SK-MEL-5 (cell line): ENCODE measurements at places on chromosomes 11 and 22.

DNA sequence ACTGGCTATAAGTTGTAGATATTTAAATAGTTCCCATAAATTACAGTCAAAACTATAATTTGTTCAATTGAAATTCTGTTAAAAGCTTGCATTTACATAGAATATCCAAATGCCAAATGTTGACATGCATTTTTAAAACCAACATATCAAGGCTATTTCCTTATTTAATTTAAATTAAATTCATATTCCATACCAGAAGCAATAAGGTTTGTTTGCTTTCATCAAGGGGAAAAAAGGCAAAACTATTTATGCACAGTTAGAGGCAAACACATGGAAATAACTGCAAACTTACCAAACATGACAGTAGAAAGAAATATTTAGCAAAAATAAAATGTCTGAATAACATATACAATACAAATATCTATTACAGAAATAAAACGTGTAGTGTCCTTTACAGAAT lies 1581.2 kb upstream of the TENM4 start:
- DNase-seq, result no peak

DNA sequence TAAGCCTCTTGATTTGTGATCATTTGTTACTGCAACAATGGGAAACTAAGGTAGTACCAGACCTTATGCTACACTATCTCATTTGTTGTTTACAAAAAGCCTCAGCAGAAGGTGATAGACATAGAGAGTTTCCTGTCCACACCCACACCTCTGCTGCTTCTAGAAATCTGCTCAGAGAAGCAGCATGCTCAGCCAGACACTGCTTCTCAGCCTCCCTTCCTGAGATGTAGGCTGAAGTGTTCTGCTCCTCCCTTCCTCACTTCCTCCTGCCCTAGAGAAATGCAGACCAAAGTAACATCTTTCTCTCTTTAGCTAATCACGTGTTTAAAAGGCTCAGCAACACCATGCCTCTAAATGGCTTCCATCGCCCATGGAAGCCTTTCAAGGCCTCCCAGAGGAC lies 88.4 kb downstream of the SLC1A2 start:
- no peak for DNase-seq

DNA sequence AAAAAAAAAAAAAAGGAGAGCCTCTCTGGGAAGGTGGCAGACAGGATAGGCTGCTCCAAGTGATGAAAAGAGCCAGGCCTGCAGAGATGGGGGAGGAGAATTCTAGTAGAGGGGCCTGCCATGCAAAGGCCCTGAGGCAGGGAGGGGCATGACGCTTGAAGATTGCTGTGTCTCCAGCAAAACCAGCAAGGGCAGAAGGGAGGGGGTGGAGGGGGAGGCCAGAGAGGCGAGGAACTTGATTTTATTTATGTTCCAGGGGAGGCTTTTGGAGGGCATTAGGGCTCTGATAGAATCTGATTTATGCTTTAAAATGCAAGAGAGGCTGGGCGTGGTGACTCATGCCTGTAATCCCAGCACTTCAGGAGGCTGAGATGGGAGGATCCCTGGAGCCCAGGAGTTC lies 16.7 kb upstream of the PACSIN2 start:
- DNase-seq, result no peak

GRCh38 chr22:38014083-38014482 lies 29.7 kb upstream of the SOX10 start:
- DNase-seq, result no peak

DNA sequence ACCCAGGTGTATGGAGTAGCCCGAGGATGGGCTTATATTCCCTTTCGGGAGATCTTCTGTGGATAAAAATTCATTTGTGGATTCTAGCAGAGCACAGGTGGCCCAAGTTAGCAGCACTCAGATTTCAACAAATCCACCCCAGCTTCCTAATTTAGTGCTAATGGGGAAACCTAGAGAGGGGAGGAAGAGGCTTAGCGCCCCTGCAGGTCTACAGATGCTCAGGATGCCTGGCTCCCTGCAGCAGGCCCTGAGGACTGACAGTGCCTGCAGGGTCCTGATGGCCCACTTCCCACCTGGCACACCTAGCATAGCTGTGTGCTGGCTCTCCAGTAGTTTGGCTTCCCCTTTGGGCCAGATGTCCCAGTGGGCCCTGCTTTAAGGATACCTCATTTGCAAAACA lies 6.5 kb downstream of the DGAT2 start:
- DNase-seq, result no peak

- DNase-seq, result no peak
These were observed 4.0 kb downstream of the CRY2 start for GRCh38 chr11:45851228-45851627.

GRCh38 chr11:35750981-35751663 lies 88.5 kb downstream of the TRIM44 start:
- DNase-seq, result no peak

- no peak for DNase-seq
These were observed 40.9 kb upstream of the ANO1 start for GRCh38 chr11:70036971-70037882.

DNA sequence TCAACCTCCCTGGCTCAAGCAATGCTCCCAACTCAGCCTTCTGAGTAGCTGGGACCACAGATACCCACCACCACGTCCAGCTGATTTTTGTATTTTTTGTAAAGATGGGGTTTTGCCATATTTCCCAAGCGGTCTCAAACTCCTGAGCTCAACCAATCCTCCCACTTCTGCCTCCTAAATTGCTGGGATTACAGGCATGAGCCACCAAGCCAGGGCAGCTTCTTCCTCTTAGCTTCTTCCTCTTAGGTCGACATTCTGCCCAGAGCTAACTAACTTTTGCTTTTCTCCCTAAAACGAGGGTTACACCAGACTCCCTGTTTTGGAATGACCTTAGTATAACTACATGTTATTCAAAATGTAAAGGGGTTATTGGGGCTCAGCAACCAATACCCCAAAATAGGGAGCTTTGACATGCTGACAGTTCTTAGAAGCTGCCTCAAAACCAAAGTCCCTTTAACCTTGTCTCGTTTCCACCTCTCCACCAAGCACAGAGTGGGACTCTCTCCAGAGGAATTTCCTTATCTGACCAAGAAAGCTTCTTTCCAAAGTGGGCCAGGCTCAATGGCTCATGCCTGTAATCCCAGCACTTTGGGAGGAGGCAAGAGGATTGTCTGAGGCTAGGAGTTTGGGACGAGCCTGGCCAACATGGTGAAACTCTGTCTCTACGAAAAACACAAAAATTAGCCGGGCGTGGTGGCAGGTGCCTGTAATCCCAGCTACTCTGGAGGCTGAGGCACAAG lies 7.0 kb downstream of the HPS5 start:
- no peak for DNase-seq

DNA sequence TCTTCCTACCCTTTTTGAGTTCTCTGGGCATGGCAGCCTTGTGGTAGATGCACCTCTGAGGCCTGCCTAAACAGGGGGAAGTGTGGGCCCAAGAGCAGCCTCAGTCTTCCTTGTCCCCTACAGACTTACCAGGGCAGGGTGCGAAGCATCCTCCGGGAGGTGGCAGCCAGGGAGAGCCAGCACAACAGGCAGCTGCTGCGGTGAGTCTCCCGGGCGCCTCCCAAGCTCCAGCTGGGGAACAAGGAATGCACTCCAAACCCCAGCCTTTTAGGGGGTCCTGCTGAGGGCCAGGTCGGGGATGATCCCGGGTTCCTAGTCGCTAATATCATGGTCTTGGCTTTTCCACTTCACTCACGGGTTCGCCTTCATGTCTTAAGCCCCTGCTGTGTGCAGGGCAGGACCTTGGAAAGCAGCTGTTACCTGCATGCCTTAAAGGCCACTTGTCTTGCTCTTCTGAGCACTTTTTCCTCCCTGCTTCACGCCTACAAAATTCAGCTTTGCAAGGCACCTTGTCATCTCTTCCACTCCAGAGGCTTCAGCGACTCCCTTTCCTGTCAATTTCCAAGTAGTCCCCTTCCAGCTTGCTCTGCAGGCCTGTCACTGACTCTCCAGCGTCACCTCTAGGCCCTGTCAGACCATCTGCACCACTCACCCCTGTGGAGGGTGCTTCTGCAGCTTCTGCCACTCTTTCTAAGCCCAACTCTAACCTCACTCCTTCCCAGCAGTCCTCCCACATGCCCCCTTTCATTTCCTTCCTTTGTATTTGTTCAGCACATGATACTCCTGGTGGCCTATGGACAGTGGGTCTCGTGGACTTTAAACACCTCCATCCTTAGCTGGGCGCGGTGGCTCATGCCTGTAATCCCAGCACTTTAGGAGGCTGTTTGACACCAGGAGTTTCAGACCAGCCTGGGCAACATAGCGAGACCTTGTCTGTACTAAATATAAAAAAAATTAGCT lies 57.0 kb downstream of the PISD start:
- no peak for DNase-seq

DNA sequence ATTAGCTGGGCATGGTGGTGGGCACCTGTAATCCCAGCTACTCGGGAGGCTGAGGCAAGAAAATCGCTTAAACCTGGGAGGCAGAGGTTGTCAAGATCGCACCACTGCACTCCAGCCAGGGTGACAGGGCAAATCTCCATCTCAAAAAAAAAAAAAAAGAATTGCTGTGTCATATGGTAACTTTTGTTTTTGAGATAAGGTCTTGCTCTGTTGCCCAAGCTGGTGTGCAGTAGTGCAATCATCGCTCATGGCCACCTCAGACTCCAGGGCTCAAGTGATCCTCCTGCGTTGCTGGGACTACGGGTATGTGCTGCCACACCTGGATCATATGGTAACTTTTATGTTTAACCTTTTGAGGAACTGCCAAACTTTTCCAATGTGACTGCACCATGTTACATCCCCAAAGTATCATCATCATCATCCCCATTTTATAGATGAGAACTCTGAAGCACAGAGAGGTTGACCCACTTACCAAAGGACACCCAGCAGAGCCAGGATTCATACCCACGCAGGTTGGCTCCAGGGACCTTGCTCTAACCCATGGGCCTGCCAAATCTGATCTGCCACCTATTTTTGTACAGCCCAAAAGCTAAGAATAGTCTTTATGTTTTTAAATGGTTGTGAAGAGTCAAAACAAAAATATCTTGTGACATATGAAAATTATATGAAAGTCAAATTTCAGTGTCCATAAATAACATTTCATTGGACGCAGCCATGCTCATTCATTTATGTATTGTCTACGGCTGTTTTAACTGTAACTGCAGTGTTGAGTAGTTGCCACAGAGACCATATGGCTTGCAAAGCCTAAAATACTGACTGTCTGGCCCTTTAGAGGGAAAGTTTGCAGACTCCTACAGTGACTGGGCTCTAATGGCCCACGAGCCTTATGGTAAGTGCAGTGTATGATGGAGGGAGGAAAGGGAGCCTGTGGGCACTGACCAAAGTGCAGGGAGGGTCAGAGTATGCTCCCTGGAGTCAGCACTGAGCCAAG lies 45.3 kb downstream of the GDPD5 start:
- no peak for DNase-seq

- DNase-seq, result no peak
These were observed 30.0 kb downstream of the MOV10L1 start for GRCh38 chr22:50119768-50120251.

DNA sequence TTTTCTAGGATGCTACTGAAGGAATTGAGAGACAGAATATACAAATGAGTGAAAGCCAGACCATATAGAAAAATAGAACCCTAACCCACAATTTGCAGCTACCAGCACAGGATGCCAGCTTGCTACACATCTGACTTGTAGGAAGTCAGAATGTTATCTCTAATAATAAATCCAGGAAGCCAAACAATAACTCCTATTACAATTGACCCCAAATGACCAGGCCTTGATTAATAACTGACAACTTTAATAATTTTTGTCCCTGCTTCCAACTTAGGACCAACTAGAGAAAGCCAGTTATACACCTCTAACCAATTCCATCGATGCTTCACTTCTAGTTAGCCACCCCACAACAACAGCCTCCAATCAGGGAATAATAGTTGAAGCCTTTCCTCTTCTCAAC lies 193.4 kb downstream of the CASP12 start:
- no peak for DNase-seq

DNA sequence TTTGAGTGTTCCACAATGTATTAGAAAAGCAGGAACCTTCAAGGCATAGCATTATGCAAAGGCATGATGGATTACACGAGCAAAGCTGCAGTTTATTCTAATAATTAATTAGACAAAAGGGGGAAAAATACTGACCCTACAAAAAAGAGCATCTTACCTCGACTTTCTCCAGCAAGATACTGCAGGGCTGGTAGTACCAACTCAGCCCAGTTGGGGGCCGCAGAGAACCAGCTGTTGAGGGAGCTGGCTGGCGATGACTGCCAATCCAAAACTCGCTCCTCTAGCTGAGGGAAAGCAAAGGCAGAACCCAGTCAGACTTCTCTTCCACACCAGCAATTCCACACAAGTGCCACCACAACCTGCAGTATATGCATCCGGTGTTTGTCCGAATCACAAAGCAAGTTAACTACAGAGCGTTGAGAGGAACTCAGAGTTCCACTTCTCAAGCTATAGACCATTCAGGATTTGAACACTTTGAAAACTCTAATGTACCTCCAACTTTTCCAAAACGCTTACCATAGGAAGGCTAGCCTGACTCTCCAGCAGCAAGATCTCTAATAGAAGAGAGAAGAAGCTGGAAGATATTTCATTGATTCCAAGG lies 13.7 kb downstream of the NFRKB start:
- peak; percentile 55 for DNase-seq

DNA sequence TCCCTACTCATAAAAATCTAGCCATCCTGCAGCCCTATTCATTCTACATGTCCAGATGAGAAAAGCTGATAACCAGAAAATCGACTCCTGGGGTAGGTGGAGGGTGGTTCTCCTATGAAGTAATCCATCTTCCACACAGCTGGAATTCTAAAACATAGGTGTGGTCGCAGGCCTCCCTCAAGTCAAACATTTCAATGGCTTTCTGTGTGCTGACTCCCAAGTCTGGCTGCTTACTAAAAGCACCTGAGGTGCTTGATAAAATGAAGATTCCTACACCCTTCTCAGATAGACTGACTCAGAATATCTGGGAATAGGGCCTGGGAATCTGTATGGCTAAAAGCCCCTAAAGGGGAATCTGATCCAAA lies 26.1 kb downstream of the IRAG1 start:
- no peak for DNase-seq

GRCh38 chr22:32991353-32992101 lies 66.7 kb downstream of the SYN3 start:
- no peak for DNase-seq

DNA sequence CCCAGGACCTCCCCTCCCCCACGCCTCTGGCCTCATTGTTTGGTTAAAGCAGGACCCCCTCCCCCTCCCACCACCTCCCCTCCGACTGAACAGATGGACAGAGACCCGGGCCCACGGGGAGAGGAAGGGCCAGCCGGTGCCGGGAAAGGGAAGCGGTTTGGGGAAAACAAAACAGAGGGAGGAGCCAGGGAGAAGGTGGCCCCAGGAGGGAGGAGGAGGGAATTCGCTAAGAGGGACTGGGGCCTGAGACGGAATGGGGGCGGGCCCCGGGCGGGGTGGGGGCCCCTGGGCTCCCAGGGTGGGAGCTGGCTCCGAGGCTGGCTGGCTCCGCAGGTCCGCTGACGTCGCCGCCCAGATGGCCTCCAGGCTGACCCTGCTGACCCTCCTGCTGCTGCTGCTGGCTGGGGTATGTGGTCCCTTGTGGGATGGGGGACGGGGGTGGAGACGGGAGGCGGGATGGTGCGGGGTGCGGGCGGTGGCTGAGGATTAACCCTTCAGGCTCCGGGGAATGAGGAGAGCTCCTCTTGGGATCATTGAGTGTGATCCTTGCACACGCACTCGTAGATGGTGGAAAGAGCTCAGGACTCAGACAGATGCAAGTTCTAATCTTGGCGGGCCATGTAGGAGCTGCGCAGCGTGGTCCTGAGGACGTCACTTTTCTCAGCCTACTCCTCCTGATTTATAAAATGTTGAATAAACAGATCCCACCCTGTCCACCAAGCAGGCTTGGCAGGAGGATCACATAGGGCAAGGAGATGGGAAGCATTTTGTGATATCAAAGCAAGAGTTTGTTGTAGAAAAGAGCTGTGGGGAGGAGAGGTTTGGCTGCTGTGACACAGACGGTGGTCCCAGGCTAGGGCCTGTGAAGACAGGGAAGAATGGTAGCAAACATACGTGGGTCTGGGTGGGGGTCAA lies 688 bp downstream of the SERPING1 start:
- no peak for DNase-seq
